DMS53 (cell line): ENCODE measurements at places on chromosomes 11 and 22.

DNA sequence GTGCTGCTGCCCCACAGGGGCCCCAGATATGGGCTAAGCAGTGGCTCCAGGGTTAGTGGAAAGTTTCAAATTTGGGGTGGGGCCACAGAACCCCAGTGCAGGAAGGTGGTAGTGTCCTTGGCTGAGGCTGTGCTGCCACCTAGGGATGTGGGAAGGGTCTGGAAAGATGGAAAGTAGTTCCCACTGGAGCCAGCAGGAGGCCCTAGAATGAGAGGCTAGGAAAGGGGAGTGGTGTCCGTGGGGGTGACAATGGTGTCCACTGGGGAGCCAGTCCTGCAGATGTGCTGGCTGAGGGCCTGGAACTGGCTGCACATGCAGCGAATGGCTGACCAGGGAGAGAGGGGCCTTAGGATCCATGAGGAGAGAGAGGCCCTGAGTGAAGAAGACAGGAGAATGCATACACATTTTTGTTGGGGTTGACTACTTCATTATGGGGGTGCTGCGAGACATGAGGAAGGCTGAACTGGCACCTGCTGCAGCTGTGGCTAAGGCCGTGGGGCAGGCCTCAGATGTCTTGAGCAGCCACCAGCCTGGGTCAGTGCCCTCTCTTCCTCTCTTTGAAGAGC, 21.1 kb downstream of the RFPL3 start:
- DNase-seq: peak; percentile 31

GRCh38 chr11:6476571-6476970, 2.8 kb upstream of the TRIM3 start:
- peak; percentile 39 for DNase-seq

GRCh38 chr22:50318698-50319411, 8.0 kb downstream of the DENND6B start:
- DNase-seq: peak; percentile 75

GRCh38 chr11:94593030-94593429, 25.9 kb downstream of the PIWIL4 start:
- DNase-seq: no peak

- DNase-seq: no peak
Observed at GRCh38 chr11:128125723-128126122, 461.6 kb downstream of the ETS1 start.

DNA sequence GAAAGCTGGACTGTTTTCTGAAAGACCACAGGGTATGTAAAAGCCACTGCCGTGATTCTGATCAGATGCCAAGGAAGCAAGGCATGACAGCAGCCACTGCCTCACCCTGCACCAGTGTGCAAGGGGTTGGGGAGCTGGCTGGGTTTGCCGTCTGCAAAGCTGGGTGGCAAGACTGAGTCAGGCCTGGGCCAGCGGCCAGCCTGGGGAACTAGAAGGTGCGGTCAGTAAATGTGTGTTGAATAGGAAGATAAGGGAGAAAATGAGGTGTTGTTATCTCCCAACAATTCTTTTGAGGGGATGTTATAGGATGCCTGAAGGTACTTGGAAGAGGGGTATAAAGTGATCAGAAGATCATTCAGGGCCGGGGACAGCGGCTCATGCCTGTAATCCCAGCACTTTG, 8.0 kb downstream of the VSTM5 start:
- DNase-seq: no peak

- DNase-seq: no peak
Observed at GRCh38 chr22:37273846-37274225, 8.5 kb upstream of the CYTH4 start.

DNA sequence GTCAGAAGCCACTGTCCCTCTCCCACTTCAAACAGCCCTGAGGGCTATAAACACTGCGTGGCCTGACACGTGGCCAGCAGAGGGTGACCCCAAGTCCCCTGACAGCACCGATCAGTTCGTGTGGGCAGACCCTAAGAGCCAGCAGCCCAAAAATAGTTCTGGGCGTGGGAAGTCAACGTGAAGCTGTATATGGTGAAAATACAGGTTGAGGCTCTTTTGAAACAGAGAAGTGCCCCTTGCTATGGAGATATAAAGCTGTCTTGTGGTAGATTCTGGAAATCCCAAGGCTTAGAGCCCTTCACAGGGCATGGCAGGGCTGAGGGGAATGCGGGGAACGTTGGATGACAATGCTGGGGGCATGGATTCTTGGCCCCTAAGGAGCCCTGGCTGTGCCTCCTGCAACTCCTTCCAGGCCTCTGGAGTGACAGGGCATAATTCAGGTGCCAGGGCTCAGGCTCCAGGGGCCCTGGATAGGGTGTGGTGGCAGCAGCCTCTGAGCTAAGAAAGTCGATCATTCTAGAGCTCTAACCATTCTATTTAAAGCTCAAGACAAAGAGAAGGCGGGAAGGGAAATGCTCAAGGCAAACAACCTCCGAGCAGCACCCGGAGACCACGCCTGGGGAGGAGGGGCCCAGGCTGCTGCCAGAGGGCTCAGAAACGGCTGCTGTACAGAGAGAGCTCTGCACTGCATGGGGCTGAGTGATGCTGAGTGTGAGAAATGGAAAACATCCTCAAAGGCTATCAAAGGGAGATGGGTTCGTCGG, 60.4 kb upstream of the CD5 start:
- peak; percentile 81 for DNase-seq

DNA sequence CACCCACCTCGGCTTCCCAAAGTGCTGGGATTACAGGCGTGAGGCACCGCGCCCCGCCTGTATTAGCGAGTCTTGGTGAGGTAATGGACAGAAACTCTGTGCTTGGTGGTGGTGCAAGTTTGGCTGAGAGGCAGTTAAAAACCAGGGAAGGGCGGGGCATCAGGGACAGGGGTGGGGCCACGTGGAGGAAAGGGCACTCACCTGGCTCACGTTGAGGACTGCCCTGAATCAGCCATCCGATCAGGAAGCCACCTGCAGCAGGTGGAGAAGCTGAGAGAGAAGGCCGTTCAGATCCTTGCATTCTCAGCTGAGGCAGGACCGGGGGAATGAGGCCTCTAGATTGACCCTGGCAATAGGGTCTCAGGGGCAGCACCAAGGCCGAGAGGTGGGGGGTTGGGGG, 12.1 kb upstream of the CHRM1 start:
- DNase-seq: peak; percentile 16

- no peak for DNase-seq
Observed at GRCh38 chr11:85307366-85307765, 319.8 kb downstream of the DLG2 start.

DNA sequence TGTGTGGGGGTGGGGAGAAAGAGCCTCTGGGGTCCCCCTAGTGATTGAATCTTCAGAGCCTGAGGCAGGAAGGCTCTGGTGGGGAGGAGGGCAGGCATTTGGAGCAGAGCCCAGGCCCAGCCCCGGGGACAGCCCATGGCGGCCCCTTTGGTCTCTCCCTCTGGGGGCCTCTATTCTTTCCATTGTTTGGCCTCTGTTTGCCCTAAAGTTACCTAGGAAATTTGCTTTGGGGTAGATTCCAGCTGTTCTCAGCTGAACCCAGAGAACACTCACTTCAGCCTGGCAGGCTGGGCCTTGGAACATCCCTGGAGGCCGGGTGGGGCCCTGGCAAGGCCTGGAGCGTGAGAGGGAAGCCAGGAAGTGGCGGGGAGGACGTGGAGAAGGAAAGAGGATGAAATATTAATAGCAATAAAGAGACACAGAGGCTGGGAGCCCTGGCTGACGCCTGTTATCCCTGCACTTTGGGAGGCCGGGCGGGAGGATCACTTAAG, 22.9 kb upstream of the A4GALT start:
- DNase-seq: no peak

DNA sequence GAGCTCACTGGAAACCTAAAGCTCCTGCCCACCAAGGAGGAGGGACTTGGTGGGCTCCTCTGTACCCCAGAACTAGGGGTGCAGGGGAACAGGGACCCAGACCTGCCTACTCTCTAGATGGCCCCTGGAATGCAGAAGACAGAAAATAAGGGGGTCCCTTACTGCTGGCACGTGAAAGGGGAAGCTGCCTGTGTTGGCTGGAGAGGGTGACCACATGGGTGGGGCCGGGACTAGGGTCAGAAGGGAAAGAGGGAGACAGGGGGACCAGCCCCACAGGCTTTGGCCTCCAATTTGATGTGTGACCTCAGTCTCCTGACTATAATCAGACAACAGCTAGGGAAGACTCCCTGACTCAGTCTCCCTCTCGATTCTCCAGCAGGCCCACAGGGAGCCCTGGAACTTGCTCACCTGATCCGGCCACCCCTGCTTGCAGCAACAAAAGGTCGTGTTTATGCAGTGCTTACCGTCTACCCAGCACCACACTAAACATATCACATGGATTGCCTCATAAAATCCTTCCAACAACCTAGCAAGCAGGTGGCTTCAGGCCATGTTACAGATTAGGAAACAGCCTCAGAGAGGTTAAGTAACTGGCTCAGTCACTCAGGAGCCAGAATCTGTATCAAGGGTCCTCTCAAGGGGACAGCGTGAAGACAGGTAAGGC, 10.2 kb downstream of the ARAP1 start:
- DNase-seq: no peak
